Osteoblast (primary cell): ENCODE measurements at places on chromosomes 2 and 18. TPM values are rescaled to one million over a fixed set of nuclear protein-coding genes. Genes with fewer than 3 reads are reported as not detected.

ROCK2 gene
- total RNA-seq, result 55.1 and 59.7 TPM in 2 replicates

APCDD1 gene
- total RNA-seq, result 1.8 and 3.3 TPM in 2 replicates

HSBP1L1 gene
- 9.4 and 11.2 TPM in 2 replicates for total RNA-seq

BCL2 gene
- total RNA-seq, result 10.6 and 11.9 TPM in 2 replicates

IL1RN gene
- not detected in 2 replicates for total RNA-seq

SLC30A3 gene
- under 0.01 and 0.88 TPM in 2 replicates for total RNA-seq

RGPD4 gene
- total RNA-seq, result under 0.01 TPM in 1 of 2 replicates, not detected in the other

ARHGAP15 gene
- total RNA-seq, result 0.88 and 2.2 TPM in 2 replicates

L3MBTL4 gene
- total RNA-seq, result 0.36 and 0.88 TPM in 2 replicates

MDH1 gene
- total RNA-seq, result 122 and 132 TPM in 2 replicates

PARD3B gene
- total RNA-seq, result 20.3 and 22.4 TPM in 2 replicates

FOXD4L1 gene
- under 0.01 and 0.29 TPM in 2 replicates for total RNA-seq

TLX2 gene
- total RNA-seq, result under 0.01 and 0.36 TPM in 2 replicates

CHRNA1 gene
- total RNA-seq, result not detected in 2 replicates

ADAM23 gene
- under 0.01 and 0.29 TPM in 2 replicates for total RNA-seq

PAX8 gene
- 1.8 and 2.9 TPM in 2 replicates for total RNA-seq

DPP10 gene
- total RNA-seq, result not detected in 2 replicates

ERBB4 gene
- under 0.01 TPM in 1 of 2 replicates, not detected in the other for total RNA-seq

CHST9 gene
- total RNA-seq, result not detected in 2 replicates

TFCP2L1 gene
- under 0.01 TPM in 1 of 2 replicates, not detected in the other for total RNA-seq

C2orf66 gene
- under 0.01 and 0.36 TPM in 2 replicates for total RNA-seq

OSBPL6 gene
- total RNA-seq, result 5.4 and 5.9 TPM in 2 replicates

AQP12A gene
- total RNA-seq, result not detected in 2 replicates

LOXL3 gene
- total RNA-seq, result 64.8 and 97.4 TPM in 2 replicates

SCN7A gene
- total RNA-seq, result not detected in 2 replicates

IL37 gene
- total RNA-seq, result not detected in 2 replicates

RAB17 gene
- 0.36 TPM in 1 of 2 replicates, not detected in the other for total RNA-seq

ASTL gene
- total RNA-seq, result not detected in 2 replicates

ABCB11 gene
- total RNA-seq, result under 0.01 TPM in 1 of 2 replicates, not detected in the other

TXNDC2 gene
- 0.29 and 0.36 TPM in 2 replicates for total RNA-seq

C2orf78 gene
- not detected in 2 replicates for total RNA-seq

COL4A3 gene
- total RNA-seq, result not detected in 2 replicates

TMEM169 gene
- 0.36 and 0.88 TPM in 2 replicates for total RNA-seq

MFF gene
- total RNA-seq, result 81.9 and 101 TPM in 2 replicates

IKZF2 gene
- 10.3 and 11.9 TPM in 2 replicates for total RNA-seq

HPCAL1 gene
- total RNA-seq, result 47.1 and 57.2 TPM in 2 replicates

PXDN gene
- 307 and 324 TPM in 2 replicates for total RNA-seq

ZBTB7C gene
- 0.29 and 0.36 TPM in 2 replicates for total RNA-seq

NEU2 gene
- total RNA-seq, result not detected in 2 replicates
